Vagina (tissue), 2 donors: ENCODE measurements at places on chromosomes 16 and 17.

DNA sequence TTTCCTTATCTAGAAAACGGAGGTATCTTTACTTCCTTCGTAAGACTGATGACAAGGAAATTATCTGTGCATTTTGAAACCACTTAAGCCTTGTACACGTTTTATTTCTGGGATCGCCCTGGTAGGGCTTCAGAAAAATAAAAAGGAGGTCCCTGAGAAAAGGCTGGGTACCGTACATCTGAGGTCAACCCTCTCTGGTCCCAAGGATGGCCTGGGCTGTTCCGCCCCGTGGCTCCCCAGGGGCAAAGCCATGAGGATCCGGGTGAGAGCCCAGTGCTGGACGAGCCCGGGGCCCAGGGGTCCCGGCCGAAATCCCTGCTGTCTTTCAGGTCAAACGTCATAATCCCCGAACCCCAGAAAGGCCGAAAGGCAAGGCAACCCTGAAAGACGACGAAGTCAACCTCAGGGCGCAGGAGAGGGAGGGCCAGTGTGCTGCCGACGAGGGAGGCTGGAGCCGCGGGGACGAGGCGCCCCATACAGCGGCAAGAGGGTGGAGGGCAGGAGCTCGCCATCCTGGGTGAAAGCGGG is 656 bp upstream of the FUS start:
- no peak for DNase-seq

- no peak for DNase-seq
These were observed 430.7 kb downstream of the HS3ST3B1 start for GRCh38 chr17:14731591-14731990.

GRCh38 chr16:46689365-46690280 is at the start of gene ORC6:
ORC6 (plus strand) TSS chr16:46689659; CDS start chr16:46689706, 47 bp downstream.
- no peak for DNase-seq

DNA sequence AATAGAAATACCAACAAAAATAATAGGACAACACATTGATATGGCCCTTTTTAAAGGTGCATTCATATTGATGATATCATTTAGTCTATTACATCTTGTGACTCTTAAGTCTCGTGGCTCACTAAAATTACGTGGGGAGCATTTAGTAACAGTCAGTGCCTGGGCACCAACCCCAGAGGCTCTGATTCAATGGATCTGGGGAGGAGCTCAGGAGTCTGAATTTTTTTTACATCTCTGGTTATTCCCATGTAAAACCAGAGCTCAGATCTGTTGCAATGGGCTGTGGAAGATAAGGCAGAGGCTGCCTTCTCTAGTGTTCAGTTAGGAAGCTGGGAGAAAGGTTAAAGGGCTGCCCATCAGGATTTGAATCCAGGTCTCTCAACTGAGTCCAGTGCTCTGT is 549.9 kb upstream of the CDH5 start:
- DNase-seq: no peak

DNA sequence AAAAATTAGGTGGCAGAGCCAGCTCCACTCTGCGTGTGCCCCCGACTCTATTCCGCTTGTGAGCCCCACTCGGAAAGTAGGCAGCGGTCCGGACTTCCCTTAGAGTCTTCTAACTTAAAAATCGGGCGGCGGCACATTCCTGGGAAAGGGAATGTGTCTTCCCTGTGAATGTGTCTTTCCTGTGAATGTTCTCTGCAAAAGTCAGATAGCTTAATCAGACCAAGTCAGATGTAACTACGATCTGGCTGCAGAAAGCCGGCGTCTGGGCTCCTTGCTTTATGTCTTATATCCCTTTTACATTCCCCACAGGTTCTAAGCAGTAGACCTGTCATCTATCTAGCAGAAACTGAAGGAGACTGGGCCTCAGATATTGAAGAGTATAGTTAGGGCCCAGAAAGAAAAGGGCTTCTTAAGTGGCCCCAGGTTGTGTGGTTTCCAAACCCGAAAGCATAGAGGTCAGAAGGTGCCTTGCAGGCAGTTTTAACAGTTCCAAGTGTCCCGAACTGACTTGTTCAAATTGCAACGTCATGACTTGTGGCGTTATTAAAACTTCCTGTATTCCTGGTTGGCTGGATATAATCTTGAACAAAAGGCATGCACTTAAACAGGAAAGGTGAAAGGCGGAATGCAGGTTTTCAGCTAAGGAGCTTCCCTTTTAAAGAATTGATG is 601 bp downstream of the PHKB start:
- no peak for DNase-seq

- DNase-seq: no peak
These were observed 36.8 kb downstream of the GDPD1 start for GRCh38 chr17:59257101-59257500.

DNA sequence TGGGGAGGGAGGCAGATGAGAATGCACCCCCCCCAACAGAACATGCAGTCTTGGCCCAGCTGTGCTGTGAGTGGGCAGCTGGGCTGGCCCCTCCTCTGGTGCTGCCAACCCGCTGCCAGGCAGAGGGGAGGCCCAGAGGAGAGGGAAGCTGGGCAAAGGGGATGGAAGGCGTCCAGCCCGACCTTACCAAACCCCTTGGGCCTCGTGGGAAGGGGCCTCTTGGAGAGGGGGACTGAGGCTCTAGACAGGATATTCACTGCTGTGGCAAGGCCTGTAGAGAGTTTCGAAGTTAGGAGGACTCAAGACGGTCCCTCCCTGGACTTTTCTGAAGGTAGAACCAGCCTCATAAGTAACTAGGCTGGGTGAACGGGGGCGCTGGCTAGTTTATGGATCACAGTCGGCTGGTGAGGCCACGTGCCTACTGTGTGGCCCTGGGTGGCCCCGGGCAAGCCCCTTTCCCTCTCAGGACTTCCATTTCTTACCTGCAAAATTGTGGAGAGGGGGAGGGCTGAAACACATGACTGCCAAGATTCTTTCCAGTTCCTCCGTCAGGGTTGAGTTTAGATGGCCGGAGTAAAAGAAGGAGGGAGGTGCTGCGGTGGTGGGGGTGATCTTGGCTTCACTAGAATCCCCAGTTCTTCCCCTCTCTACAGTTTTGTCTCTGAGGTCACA is 857 bp upstream of the STAT5A start:
- DNase-seq: no peak

DNA sequence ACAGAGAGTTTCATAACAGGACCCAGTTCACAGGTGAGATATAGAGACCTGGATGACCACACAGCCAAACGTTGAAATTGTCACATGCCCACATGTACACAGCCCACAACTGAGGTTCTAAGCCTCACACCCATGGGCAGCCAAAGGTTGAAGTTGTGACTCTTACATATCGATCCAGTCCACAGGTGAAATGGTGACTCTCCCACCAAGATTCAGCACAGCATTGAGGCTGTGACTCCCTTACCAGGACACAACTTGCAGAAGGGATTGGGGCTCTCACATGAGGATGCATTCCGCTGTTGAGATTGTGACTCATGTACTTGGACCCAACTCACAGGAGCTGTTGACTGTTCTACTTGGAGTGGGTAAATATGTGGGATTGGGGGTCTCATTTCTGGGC is 1836.4 kb downstream of the TP53TG3F start:
- peak; percentile 25 for DNase-seq

DNA sequence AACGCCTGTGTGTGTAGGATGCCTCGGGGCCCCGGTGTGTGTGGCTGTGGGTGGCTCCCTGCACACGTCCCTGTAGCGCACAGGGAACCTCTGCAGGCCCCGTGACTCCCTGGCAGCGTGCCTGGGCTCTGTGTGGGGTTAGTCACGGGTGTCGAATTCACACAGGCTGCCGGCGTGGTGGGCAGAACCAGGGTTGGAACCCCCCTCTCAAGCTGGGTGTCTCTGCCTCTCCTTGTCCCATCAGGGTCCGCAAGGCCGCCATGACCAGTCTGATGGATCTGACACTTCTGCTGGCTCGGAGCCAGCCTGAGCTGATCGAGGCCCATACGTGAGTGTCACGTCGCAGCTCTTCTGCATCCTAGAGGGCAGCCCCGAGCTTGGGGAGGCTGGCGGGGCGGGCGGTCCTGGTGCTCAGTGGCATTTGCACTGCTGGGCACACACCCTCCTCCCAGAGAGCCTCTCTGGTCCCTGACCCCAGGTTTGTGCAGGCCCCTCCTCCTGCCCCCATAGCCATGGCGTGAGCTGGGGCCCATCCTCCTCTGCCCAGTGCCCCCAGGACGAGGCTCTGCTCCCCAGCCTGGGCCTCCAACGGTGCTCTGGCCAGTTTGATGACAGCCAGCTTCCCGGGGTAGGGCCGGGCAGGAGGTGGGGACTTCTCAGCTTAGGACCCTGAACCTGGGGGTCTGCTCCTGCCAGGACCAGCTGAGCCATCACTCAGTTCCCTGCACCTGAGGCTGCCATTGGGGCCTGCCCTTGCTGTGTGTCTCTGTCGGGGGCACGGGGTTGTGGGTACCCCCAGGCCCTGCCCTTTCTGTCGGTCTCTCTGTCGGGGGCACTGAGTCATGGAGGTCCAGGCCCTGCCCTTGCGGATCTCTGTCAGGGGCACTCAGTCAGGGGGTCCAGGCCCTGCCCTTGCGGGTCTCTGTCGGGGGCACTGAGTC is 88.1 kb upstream of the ZNF750 start:
- no peak for DNase-seq

- DNase-seq: no peak
These were observed 61.9 kb downstream of the BANP start for GRCh38 chr16:88013091-88013609.

DNA sequence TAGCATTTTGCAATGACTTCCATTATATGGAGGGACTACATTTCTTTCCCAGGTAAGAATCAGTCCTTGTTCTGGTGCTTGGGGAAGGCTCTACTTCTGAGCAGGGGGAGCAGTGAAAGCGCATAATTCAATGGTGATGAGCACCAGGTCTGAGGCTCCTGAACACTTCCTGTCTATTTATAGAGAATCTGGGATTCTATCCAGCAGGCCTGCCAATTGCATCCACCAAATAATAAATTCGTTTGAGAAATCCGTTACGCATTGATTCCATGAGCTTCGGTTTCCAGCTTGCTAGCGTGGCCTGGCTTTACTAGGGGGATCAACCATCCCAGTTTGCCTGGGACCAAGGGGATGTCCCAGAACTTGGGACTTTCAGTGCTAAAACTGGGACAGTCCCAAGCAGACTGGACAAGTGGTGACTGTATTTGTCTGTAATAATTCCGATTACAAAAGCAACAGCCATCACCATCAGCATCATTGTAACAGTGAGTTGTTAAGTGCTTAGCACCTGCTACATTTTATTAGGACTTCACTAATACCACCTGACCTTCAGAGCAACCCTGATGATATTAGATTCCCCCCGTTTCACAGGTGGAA is 349.9 kb downstream of the MAF start:
- peak; percentile 49 for DNase-seq

DNA sequence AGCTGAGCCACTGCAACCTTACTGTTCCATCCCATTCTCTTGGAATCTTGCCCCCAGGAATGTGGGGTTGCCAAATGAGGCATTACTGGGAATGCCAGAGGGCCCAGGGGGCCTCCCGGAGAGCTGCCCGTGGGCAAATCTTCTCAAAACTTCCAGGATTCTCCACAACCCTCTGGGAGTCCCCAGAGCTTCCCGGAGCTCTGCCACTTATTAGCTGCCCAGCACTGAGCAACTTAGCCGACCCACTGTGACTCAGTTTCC is 306.0 kb downstream of the FOXL1 start:
- DNase-seq: no peak

DNA sequence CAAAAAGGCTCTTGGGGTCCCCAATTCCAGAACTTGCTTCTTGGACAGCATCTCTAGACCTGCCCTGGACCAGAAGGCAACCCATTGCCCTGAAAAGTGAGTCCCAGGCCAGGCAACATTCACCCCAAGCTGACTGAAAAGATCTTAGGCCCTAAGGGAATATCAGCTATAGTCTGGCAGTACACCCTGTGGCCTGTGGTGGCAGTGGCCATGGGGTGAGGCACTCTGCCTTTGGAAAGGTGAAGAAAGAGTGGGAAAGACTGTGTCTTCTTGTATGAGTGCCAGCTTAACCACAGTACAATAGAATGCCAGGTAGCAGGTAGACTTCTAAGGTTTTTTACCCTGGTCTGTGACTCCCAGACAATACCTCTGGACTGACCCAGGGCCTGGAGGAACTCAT is 564.5 kb downstream of the CDH8 start:
- DNase-seq: no peak

DNA sequence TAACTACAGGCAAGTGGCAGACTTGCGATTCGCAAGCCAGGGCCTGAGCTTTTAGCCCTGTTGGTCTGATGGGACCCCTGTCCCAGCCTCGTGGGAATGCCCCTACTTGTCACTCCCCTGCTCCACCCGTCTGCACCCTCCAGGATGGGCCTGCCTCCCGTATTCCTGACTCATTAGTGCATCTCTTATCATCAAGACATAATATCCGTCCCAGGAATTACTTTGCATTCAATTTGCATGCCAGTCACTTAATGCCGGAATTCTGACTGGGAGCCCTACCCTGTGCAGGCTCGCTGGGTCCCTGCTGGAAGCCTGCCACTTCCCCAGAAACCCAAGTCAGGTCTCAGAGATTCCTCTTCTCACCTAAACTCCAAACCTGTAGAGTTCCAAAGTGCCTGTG is 3.3 kb downstream of the PRSS53 start:
- no peak for DNase-seq

- no peak for DNase-seq
These were observed 172.7 kb downstream of the TANC2 start for GRCh38 chr17:63138713-63139112.

DNA sequence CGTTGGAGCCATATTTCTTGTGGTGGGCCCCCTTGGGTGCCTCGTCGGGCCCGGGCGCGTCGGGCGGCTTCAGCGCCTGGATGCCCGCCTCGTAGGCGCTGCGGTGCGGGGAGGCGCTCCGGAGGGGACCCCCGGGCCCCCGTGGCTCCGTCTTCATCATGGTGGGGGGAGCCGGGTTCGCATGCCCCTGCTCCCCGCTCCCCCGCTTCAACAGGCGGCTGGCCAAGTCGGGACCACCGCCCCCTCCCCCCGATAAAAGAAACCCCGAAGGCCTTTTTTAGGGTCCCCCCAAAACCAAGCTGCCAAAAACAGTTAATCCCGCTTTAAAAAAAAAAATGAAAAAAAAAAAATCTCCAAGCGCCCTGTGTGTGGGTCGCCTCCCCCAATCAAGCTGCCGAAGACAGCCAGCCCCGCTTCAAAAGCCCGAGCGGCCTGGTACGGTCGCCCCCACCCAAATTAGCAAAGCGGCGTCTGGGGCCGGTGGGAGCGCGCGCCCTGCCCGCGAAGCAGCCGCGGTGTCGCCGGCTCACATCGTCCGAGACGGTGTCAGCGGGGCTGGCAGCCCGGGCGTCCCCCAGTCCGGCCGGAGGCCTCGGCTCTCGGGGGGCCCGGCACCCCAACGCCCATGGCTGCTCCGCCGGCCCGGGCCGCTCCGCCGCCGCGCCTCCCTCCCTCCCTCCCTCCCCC is at the start of gene PPP1R9B:
PPP1R9B (minus strand) TSS at position 324 of the 687 bp plus-strand sequence; CDS start at position 160, 164 bp downstream.
- DNase-seq: no peak

- DNase-seq: peak; percentile 89
These were observed 71.0 kb downstream of the COPRS start for GRCh38 chr17:31787857-31788570.
